AG08395 (cell line): ENCODE measurements at places on chromosomes 11 and 22.

DNA sequence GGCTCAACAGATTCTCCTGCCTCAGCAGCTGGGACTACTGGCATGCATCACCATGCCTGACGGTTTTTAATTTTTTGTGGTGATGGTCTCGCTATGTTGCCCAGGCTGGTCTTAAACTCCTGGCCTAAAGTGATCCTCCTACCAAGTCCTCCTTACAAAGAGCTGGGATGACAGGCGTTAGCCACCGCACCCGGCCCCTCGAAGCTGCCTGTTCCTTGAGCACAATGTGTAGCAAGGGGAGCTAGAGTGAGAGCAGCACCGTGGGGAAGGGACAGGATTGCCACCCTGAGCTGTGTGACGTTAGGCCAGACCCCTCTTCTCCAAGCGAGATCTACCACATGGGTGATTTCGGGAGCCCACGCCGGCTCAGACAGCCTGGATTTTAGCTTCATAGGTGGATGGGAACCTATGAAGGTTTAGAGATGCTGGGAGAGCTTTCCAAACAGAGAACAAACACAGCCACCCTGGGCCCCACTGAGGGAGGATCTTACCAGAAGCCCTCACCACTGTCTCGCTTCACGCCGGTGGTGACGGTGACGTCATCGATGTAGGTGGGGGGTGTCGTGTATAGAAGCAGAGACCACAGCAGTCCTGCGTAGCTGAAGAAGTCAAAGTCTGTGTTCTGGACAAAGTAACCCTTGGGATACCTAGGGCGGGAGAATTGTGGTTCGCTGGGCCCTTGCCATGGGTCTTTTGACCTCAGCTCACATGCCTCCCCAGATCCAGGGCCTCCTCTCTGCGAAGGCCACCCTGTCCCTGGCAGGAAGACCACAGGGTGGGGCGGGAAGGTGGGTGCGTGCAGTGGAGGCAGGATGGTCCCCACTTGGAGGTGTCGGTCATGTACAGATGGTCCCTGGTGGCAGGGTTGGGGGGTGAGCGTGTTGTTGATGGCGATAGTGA is 23.1 kb downstream of the RGL4 start:
- DNase-seq = no peak

- no peak for DNase-seq
Measured at GRCh38 chr22:24703101-24703500, 71.4 kb downstream of the PIWIL3 start.

GRCh38 chr11:118878163-118878563 is 5.5 kb upstream of the CXCR5 start:
- DNase-seq = no peak

GRCh38 chr11:364991-365725 is 4.1 kb upstream of the B4GALNT4 start:
- no peak for DNase-seq

GRCh38 chr11:32080361-32080980 is 10.4 kb upstream of the RCN1 start:
- no peak for DNase-seq

DNA sequence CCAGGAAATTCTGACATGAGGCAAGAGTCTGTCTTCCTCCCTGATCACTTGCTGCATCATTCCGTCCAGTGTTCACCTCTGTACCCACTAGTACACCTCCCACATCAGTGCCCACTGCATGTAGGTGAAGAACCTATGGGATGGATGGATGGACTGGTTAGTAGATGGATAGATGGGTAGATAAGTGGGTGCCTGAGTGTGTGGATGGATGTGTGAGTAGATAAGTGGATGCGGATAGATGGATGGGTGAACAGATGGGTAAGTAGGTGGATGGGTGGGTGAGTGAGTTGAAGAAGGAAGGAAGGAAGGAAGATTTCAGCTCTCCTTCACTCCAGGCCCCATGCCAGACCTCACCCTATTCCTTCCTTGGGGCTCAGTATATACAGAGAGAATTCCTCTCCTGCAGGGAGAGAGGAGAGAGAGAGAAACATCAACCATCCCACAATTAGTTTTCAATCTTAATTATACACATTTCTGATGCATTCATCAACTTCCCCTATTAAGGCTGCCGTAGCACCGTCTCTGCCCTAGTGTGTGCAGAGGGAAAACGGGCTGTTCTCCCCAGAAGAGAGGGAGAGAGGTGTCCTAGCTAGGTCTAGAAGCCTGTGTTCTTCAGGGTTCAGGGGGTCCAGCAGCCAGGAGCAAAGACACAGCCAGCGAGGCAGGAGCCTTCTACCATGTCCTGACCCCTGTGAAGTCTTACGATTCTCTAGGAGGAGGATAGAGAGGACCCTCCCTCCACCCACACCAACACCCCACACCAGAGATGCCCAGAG is 125.3 kb downstream of the BUD13 start:
- DNase-seq = no peak

DNA sequence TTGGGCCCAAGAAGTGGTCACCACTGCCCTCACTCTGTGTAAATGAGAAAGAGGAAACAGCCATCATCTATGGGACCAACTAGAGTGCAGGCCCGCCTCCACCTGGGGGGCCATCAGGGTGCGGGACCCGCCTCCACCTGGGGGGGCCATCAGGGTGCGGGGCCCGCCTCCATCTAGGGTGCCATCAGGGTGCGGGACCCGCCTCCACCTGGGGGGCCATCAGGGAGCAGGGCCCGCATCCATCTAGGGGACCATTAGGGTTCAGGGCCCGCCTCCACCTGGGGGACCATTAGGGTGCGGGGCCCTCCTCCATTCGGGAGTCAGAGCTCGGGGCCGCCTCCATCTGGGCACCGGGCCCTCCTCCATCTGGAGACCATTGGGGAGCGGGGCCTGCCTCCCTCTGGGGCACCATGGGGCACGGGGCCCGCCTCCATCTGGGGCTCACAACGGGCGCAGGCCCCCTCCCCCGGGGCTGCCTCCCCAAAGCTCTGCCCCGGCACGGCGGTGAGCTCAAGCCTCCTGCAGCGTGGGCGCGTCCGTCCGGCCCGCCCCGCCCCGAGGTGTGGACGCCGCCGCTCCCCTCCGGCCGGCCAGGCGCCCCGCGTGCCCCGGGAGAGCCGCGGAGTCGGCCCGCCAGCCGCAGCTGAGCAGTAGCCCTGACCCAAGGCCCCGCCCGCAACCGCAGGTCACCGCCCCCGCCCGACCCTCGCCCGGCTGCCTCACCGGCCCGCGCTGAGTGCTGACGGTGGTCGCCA is 512 bp downstream of the TOLLIP start:
- DNase-seq = peak; percentile 57

- DNase-seq = peak; percentile 56
Measured at GRCh38 chr22:25645266-25645665, 80.8 kb downstream of the GRK3 start.
